ENCODE measurements at places on chromosomes 1 and 21. TPM values are rescaled to one million over a fixed set of nuclear protein-coding genes. Genes with fewer than 3 reads are reported as not detected.

The NUAK2 gene
- polyA plus RNA-seq = 28.3 TPM

The ZBTB18 gene
- polyA plus RNA-seq = 3.5 TPM

The CNTN2 gene
- polyA plus RNA-seq = 0.02 TPM

The NT5C1A gene
- not detected for polyA plus RNA-seq

The TMEM82 gene
- polyA plus RNA-seq = not detected

The TRIM67 gene
- not detected for polyA plus RNA-seq

The AHCTF1 gene
- 7.3 TPM for polyA plus RNA-seq

The NUDT4B gene
- 0.92 TPM for polyA plus RNA-seq

The CFHR2 gene
- polyA plus RNA-seq = not detected

The ERICH3 gene
- 0.02 TPM for polyA plus RNA-seq

The SPRR3 gene
- polyA plus RNA-seq = 19,645 TPM

The RGS5 gene
- 7.1 TPM for polyA plus RNA-seq

The EBNA1BP2 gene
- polyA plus RNA-seq = 30.2 TPM

The SLC45A3 gene
- polyA plus RNA-seq = 0.88 TPM

The F13B gene
- polyA plus RNA-seq = not detected

The SSU72 gene
- polyA plus RNA-seq = 91.4 TPM

The LDLRAD2 gene
- 0.45 TPM for polyA plus RNA-seq

The DRAXIN gene
- 0.02 TPM for polyA plus RNA-seq

The ROR1 gene
- 1.9 TPM for polyA plus RNA-seq

The PFKL gene
- polyA plus RNA-seq = 85.7 TPM

The F11R gene
- polyA plus RNA-seq = 56.5 TPM

The S100A6 gene
- 936 TPM for polyA plus RNA-seq

The SYPL2 gene
- polyA plus RNA-seq = 0.16 TPM

The EDARADD gene
- 2.0 TPM for polyA plus RNA-seq

The FAAH gene
- polyA plus RNA-seq = 12.1 TPM

The FCER1G gene
- polyA plus RNA-seq = 10.0 TPM

The NR1I3 gene
- polyA plus RNA-seq = not detected

The FALEC gene
- 4.6 TPM for polyA plus RNA-seq

The KCNK2 gene
- polyA plus RNA-seq = 0.07 TPM

The ORC1 gene
- polyA plus RNA-seq = 3.6 TPM

The RIMS3 gene
- 0.35 TPM for polyA plus RNA-seq

The BRINP2 gene
- 0.01 TPM for polyA plus RNA-seq

The AXDND1 gene
- polyA plus RNA-seq = not detected

The PIGK gene
- 5.8 TPM for polyA plus RNA-seq

The CD34 gene
- 10.2 TPM for polyA plus RNA-seq

The FMO1 gene
- 1.3 TPM for polyA plus RNA-seq

The AGBL4 gene
- polyA plus RNA-seq = not detected

The CCDC27 gene
- polyA plus RNA-seq = not detected

The TMEM269 gene
- polyA plus RNA-seq = 0.04 TPM

The ZNF362 gene
- polyA plus RNA-seq = 13.3 TPM

All from esophagus (tissue), 2 donors.